Hematopoietic multipotent progenitor cell treated with erythropoietin and hydrocortisone succinate and interleukin-3 and kit ligand, for 4 days (in vitro differentiated cells): ENCODE measurements at places on chromosomes 5 and 9.
A peak's percentile ranks its signal among the peaks of the same experiment; 100 is the strongest.

GRCh38 chr5:73918791-73919221, 292.8 kb downstream of the ARHGEF28 start:
- peak; percentile 29 for DNase-seq

DNA sequence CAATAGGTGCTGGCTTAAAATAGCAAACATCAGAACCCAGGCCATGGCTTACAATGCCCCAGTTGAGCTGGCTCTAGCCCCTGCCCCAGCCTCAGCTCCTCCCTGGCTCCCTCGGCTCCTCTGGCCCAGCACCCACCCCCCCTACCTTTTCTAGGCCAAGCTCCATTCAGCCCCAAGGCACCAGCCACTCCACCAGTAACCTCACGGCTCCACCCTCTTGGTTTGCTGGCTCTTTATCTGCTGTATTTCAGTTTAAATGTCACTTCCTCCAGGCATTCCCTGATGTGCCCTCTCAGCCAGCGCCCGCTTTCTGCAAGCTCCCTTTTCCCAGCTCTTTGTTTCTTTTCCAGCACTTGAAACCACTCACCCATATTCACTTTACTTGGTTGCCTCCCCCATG, 10.6 kb downstream of the C1QTNF2 start:
- peak; percentile 62 for DNase-seq

- no peak for DNase-seq
These were observed 35.1 kb upstream of the NANS start for GRCh38 chr9:98021306-98022040.

- DNase-seq = peak; percentile 85
These were observed 276.0 kb downstream of the AUH start for GRCh38 chr9:91085517-91086291.

DNA sequence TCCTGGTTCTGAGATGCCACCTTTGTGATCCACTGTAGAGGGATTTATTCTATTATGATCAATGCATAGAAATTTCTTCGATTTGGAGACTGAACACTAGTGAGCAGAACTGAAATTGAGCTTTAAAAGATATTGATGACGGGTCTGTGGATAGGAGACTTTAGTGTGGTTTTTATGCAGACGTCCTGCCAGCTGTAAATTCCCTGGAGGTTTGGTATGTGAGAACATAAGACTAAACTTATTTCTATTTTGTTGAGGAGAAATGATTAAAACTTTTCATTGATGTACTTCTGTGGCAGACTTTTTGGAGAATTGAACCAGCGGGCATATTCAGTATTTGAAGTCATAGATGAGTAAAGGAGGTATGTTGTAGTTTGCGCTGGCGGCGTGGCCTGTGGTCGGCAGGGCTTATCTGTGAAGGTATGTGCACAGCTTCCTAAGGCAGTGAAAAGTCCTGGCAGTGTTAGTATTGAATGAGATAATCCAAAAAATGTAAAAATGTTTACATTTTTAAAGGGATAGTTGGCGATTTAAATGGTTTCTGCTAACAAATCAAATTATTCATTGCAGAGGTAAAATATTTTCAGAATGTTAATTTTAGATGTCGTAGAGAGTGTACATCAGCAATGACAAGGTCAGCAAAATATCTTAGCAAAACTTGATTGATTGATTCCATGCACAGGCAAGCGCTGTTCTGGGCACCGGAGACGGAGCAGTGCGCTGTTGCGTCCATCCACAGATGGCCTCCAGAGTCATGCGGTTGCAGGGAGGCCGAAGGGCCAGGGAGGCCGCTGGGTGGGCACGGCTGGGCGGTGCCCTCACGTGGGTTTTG, 20.4 kb downstream of the TENT4A start:
- DNase-seq = peak; percentile 67

- DNase-seq = no peak
These were observed 10.6 kb upstream of the SLC2A6 start for GRCh38 chr9:133489253-133490190.

DNA sequence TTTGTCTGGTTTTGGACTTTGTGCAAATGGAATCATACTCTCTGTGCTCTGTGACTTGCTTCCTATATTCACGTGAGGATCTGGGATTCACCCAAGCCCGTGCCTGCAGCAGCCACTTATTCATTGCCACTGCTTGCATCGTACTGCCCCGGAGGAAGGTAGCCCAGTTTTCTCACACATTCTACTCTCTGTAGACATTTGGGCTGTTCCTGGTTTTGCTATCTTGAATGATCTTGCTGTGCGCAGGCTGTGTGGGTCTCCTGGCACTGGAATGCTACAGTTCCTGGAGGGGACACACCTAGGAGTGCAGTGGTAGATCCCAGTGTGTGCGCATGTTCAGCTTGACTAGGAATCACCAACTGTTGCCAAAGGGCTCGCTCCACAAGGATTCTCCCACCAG, 99.2 kb upstream of the BOD1 start:
- DNase-seq = no peak
